Non-pigmented ciliary epithelial cell (primary cell): ENCODE measurements at places on chromosomes 4 and X.

DNA sequence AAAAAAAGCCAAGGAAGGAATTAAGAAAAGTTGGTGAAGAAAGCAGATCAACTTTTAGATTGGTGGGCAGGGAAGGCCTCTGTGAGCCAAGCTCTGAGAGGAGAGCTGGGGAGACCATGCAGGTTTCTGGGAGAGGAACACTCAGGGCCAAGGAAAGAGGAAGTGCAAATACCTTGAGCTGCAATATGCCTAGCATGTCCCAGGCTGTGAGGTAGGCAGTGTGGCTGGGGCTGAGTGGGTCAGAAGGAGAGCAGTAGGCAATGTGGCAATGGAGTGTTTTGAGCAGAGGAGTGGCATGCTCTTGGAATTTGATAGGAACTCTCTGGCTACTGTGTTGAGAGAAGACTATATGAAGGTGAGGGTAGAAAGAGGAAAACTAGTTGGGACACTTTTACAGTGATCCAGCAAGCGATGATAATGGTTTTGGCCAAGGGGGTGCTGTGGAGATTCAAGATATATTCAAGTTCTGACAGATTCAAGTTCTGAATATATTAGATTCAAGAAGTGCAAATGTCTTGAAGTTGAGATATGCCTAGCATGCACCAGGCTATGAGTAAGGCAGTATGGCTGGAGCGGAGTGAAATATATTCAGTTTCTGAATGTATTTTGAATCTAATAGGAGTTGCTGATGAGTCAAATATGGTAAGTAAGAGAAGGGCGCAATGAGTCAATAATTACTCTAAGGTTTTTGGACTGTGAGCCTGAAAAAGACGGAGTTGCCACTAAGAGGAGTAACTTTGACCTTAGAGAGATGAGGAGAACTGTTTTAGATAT lies 172.5 kb downstream of the CAMK2D start:
- DNase-seq: no peak

DNA sequence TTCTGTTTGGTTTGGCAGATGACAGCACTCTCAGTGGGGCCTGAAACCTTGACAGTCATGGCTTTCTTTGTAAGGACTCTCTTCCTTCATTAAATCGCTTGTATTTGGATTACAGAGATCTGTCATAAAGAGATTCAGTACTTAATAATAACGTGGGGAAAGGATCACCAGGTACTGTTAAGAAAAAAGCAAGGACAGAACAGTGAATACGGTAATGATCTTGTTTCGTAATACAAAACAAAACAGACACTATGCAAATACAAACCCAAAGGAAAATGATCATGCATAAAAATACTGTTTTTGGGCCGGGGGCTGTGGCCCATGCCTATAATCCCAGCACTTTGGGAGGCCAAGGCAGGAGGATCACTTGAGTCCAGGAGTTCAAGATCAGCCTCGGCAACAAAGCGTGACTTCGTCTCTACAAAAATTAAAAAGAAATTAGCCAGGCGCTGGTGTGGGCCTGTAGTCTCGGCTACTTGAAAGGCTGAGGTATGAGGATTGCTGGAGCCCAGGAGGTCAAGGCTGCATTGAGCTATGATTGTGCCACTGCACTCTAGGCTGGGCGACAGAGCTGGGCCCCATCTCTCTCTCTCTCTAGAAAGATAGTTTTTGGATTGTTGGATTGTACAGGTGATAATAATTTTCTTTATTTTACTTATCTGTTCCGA lies 64.6 kb downstream of the TRAPPC11 start:
- no peak for DNase-seq

DNA sequence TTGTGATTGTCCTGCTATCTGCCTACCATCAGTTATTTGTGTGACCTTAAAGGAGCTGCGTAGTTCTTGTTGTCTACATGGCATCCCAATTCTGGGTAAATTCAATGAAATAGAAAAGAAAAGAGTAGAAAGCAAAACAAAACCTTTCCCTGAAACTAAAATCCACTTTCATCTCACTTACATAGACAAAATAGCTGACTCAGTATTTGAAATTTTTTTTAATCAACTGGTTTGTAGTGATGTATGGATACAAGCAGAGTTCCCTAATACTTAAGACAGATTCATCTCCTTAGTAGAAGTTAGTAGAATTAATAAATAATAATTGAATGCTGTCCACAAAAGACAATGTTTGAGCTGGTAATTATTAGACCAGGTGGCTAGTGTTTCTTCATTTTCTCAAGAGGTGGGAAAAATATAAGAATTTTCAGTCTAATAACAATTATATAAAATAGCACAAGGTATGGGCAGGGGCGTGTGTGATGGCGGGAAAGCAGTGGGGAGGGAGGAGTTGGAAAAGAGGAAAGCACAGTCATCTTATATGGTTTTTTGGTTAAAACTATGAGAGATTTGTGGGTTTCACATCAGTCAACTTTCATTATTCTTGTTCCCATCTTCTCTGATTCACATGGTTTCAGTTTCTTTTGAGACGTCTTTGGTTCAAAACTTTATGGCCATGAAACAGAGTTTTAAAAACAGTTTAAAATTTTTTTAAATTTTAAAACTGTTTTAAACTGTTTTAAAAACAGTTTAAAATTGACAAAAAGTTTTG lies 275.2 kb downstream of the SPRY1 start:
- DNase-seq: no peak

DNA sequence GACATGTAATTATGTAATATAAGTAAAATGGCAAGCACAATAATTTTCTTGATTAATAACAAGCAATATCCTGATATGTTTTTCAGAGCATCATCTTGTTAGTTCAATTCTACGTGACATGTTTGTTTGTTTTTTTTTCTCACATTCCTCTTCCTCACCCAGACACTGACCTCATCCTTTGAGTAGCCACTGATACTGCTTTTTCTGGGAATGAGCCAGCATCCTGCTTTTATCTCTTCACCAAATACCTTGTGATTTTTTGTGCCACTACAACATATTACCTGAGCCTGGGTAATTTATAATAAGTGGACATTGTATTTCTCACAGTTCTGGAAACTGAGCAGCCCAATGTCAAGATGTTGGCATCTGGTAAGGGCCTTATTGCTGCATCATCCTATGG lies 484.0 kb downstream of the NAF1 start:
- no peak for DNase-seq

DNA sequence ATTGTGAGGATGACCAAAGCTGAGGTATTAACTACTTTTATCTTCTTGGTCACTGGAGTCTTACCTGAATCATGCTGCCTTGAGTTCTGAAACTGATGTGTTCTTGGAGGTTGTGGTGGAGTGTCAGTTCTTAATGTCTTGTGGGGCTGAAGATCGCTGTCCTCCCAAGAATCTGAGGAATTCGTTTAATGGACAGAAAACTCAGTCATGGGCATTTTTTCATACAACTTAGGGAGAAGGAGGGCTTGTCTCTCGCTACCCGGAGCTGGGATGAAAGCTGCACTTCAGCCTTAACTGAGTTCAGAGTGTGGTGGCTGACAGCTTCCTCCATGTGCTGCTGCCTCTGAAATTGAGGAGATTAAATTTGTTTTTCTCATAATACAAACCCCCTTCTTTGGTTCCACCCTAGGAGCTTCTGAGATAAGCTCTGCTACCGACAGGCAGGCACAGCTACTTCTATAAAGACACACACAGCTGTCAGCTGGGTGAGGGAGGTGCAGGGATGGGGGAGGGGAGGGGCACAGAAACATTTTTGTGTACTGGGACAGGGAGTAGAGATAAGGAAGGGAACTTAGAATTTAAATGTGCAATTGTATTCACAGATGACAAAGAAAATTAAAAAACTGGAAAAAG lies 30.8 kb downstream of the RBBP7 start:
- DNase-seq: no peak

DNA sequence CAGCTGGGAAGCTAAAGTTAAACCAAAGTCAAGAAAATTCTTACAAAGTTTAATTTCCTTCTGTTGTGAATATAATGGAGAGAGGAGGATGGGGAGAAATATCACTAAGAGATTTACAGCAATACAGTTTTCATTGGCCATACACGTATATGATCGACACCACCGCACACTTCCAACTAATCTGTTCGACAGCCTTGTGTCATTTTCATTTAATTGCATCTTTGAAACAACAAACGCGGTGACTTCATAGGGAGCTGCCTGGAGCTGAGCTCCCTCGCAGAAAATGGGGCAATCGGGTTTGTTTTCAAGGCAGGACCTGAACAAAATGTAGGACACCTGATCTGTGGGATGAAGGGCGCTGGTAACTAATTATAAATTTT lies 1.3 kb downstream of the PTPN13 start:
- no peak for DNase-seq

DNA sequence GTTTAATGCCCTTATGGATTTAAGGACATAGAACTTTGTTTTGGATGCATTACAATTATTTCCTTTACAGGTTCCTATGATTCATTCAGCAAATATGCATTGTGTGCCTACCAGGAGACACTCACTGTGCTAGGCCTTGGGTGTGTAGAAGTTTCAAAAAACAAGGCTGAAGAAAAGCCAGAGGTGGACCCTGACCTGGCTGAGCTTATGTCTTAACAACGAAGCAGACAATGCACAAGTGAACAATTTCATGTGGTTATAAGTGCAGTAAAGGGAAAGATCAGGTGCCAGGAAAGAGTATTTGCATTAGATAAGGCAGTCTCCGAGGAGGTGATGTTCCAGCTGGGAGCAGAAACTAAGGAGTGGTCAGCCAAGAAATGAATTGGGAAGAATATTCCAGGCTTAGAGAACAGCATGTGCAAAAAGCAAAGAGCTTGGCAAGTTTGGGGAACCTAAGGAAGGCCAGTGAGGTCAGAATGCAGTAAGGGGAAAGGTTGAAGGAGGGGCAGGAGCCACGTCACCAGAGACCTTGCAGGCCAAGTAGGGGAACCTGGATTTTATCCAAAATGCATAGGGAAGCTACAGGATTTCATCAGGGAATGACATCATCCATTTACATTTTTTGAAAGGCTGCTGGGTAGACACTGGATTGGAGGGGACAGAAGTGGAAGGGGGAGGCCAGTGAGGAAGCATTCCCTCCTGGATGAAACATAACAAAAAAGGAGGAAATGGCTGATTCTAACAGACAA lies 193.6 kb downstream of the SOWAHB start:
- no peak for DNase-seq

GRCh38 chr4:54169176-54169575 lies 59.9 kb upstream of the PDGFRA start:
- no peak for DNase-seq

GRCh38 chr4:8192748-8193738 lies 6.0 kb upstream of the SH3TC1 start:
- no peak for DNase-seq

- DNase-seq: no peak
These were observed 2.4 kb upstream of the CRMP1 start for GRCh38 chr4:5895287-5895686.

DNA sequence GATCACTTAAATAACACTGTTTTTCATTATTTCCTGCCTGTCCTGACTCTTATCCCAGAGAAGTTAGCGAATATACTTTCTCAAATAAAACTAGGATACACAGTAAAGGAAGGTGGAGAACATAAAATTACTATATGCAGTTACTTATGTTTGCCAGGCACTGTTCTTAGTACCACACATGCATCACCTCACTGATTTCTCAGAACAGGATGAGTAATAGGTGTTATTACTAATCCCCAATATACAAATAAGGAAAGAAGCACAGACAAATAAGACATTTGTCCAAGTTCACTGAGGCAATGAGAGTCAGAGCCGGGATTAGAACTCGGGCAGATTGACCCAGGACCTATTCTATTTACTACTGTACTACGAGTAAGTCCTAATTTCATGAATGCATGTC lies 91.7 kb downstream of the CORIN start:
- DNase-seq: no peak

DNA sequence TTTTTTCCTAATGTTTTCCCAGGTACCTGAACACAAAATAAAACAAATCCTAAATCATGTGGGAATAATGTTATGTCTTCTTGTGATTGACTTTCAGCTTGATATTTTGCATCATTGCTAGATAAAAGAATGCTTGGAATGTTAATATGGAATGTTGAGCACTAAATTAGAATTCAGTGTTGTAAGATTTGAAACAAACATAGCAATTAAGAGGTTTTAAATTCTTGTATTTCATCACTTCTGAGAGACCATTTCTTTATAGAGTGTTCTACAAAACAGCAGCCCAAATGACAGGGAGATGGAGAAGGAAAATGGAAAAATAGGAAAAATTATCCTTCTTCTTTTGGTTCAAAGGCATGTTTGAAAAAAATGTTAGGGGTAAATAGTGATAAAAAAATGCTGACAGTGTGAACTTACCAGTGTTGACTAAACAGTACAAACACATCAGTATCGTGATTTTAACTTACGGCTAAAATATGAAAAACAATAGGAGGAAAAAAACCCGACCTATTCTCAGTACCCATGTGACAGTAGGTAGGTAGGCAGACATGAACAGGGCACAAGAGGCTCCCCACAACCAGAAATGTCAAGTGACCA lies 102.6 kb upstream of the PDE5A start:
- DNase-seq: no peak

DNA sequence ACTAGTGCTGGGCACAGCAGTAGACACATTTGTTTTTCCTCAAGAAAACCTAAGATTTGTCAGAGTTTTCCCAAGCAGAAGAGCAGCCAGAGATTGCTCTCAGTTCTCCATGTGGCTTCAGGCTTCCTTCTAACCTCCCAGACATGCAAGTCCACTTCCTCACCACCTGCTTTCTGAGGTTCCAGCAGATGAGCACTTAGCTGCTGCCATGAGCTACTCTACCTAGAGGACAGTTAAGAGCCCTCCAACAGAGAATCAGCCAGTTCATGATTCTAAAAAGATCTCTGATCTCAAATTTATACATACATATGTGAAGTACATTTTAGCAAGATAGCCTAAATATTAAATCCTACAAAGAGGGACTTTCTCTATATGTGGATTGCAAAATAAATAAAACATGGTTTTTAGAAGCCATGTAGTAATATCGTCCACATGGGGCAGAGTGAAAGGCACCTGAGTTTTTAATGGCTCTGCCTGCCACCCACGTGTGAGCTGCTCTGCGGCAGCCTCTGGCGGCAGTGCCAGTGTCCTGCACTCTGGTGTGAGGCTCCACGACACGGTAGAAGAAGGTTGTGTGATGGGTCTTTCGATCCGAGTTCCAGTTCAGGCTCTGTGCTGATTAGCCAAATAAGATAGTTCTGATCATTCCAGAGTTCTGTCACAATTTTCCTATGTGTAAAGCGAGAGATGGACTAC lies 10.3 kb downstream of the CYP4V2 start:
- DNase-seq: no peak

DNA sequence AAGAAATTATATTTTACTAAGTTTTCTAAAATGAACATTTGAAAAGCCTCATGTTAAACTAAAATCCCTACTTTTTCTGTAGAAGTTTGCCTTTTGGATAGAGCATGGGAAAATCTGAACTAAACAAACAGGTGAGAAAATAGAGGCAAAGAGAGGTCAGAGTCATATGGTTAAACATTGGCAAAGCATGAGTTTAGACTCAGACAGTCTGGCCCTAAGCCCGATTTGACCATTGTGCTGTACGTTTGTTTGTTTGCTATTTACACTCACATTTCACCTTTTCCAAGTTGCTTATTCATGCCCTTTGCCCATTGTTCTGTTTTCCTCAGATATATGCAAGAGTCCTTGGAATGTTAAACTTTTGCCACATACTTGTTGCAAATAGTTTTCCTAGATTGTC lies 85.4 kb downstream of the TIGD2 start:
- no peak for DNase-seq

GRCh38 chr4:153220682-153221395 lies 16.6 kb downstream of the TRIM2 start:
- DNase-seq: no peak
